Stimulated activated CD4-positive, alpha-beta T cell treated with anti-CD3 and anti-CD28 coated beads, Interleukin-1b, Interleukin-23, amount 100 ng/mL, for 24 hours (primary cell): ENCODE measurements at places on chromosomes 4 and X.

DNA sequence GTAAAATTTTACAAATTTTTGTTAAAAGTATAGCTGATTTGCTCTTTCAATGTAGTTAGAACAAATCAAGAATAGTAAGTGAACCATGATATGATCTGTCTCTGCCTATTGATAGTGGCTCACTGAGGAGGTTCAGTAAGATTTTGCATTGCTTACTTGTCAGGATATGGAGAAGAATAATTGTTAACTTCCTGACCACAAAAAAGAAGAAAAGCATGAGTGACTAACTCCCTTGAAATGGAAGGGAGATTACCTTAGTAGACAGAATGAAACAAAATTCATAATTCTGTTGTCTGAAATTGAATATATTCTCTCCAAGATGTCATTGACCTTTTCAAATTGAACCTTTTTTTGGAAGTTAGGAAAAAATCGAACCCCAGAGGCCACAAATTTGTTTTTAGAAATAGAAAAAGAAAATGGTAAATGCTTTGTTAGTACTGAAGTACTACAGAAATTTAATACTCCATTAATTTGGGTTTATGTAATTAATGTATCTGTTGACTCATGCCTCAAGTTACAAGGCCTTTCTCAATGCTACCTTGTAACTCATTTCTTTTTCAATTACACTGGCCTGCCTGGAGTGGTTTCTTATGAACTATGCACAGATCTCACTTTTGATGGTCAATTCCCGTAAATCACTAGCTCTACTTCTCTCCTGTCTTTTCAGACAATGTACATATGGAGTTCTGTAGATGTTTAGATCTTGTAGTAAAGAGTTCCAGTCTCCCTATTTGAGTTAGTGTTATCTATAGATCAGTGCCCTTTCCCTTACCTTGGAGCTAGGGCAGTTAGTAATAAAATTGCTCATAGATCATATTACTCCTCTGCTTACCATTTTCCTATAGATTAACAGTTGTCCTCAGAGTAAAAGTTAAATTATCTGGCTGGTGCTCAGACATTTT is 139.3 kb downstream of the TLL1 start:
- DNase-seq: no peak

DNA sequence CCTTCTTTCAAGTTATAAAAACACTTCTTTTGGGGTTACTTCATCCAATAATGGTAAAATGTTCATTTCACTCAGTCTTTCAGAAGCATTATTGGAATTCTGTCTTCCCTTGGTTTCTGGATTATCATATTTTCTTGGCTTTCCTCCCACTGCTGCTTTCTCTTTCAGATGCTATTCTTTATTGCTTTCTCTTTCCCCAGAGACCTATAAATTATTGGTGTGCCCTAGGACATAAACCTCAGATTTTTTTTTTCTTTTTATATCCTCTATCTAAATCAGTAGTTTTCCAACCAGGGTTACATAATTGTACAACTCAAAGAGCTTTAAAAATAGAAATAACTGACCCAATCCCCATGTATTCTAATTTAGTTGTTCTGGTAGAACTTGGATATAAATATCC is 1005.5 kb downstream of the ARAP2 start:
- DNase-seq: no peak

- DNase-seq: no peak
Measured at GRCh38 chrX:130174045-130174704, 2.4 kb downstream of the RAB33A start.

- DNase-seq: no peak
Measured at GRCh38 chrX:79645749-79646148, 278.6 kb upstream of the ITM2A start.

DNA sequence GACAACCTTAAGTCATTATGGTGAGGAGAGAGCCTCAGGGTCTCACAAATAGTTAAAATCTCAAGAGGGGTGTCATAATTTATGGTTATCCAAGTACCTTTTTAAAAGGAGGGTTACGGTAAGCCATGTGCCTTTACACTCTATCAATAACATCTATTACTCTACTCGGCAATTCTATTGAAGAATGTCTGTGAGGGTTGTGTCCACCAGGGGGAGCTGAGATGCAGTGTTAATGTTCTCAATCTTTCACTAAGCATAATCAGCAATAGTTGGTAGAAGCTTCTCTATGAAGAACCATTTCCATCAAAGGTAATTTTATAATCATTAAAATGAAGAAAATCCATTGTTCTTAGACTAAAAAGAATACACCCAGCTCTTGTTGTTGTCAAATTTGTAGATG is 457.4 kb downstream of the CENPC start:
- DNase-seq: peak; percentile 16

- DNase-seq: no peak
Measured at GRCh38 chr4:16890651-16891050, 7.8 kb downstream of the LDB2 start.

- DNase-seq: no peak
Measured at GRCh38 chrX:95733426-95733825, 951.2 kb upstream of the DIAPH2 start.

DNA sequence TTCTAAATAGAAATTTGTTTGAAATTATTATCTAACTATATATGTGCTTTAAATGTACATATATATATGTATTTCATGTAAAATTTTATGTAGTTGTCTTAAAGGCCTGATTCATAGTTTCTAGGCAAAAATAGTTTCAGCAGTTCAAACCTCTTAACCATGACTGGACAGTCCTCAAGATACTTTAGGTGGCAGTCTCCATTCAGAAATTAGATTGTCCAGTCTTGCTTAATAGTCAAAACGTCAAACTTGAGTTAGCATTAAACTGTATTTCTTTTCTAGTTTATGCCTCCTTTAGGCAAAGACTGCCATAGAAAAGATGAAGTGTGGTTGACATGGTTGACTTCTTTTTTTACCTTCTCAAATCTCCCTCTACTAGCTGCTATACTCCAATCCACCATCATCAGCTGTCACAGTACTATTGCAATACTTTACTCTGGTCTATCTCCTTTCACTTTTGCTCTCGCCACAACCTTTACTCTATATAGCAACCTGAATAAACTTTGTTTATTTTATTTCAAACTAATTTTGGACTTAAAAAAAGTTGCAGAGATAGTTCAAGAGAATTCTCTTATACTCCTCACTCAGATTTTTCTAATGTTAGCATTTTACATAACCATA is 395.6 kb upstream of the DIPK2B start:
- no peak for DNase-seq
